ENCODE measurements at places on chromosomes 6 and 20. TPM values are rescaled to one million over a fixed set of nuclear protein-coding genes. Genes with fewer than 3 reads are reported as not detected.
A peak's percentile ranks its signal among the peaks of the same experiment; 100 is the strongest.

DNA sequence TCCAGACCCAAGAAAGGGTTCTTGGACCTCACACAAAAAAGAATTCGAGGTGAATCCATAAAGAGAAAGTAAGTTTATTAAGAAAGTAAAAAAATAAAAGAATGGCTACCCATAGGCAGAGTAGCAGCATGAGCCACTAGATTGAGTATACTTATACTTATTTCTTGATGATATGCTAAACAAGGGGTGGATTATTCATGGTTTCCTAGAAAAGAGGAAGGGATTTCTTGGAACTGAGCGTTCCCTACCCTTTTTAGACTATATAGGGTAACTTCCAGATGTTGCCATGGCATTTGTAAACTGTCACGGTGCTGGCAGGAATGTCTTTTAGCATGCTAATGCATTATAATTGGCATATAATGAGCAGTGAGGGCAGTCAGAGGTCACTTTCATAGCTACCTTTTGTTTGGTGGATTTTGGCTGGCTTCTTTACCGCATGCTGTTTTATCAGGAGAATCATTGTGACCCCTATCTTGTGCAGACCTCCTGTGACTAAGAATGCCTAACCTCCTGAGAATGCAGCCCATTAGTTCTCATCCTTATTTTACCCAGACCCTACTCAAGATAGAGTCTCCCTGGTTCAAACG lies 44.3 kb downstream of the TENT5A start:
- H3K4me1 ChIP-seq, result peaks cover 6% of the 10 kb centered on the region
- no peak overlapping the region for H3K27ac ChIP-seq
- H3K36me3 ChIP-seq, result no peaks in the 10 kb centered on the region
- H3K4me3 ChIP-seq, result no peak overlapping the region
- peak; percentile 69 for DNase-seq

DNA sequence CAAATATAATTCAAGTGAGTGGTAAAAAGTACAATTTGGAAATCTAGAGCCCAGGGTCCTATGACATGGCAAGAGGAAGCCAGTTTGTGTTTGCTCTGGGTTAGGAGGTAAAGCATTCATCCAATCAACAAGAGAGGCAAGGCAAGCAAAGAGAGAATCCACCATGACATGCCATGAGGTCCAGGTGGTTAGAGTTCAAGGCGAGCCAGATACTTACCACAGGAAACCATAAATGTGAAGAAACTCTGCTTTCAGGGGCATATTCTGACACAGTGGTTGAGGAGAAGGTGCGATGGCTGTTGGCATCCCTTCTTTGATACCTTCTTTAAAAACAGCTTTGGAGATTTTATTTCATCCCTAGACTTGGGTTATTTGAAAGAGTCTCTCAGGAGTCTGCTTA lies 193.8 kb upstream of the MAN1A1 start:
- H3K36me3 ChIP-seq, result no peaks in the 10 kb centered on the region
- H3K27me3 ChIP-seq, result no peaks in the 10 kb centered on the region
- H3K27ac ChIP-seq, result no peak overlapping the region
- H3K4me1 ChIP-seq, result peaks cover 16% of the 10 kb centered on the region
- H3K4me3 ChIP-seq, result no peak overlapping the region

GRCh38 chr6:10419749-10420545 lies 5.1 kb upstream of the TFAP2A start:
- peaks cover 11% of the 10 kb centered on the region for H3K4me1 ChIP-seq
- no peak for DNase-seq
- H3K27me3 ChIP-seq, result peaks cover 98% of the 10 kb centered on the region
- H3K27ac ChIP-seq, result no peak overlapping the region
- H3K4me3 ChIP-seq, result no peak overlapping the region
- no peaks in the 10 kb centered on the region for H3K36me3 ChIP-seq

DNA sequence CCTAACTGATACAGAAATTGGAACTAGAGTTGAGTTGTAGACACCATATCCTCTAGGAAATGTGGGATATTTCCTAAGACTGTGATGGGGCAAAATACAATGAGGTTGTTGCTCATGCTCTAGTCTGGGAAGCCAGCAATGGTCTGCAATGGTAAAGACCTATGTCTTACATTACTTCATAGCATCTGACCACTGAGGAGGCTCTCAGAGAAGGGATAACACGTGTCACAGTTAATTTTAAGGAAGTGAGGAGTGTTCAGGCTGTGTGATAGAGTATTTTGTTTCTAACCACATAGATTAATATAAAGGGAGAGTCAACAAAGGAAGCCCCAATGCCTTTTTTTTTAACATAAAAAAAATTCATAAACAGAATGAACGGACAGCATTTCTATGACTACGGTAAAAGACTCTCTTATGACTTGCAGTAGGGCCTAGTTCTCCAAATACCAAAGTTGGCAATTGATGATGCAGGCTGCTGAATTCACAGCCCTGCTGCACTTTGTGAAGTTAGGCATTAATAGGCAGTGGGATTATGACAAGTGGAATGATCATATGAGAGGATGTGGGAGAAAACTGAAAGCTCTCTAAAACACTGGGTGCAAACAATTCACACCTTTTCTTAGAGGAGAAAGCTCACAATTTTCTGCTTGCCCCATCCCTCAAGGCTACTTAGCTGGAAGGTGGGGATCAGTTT lies 13.7 kb downstream of the KCNS1 start:
- H3K4me1 ChIP-seq, result peaks cover 5% of the 10 kb centered on the region
- no peaks in the 10 kb centered on the region for H3K27me3 ChIP-seq
- no peak for DNase-seq
- no peak overlapping the region for H3K4me3 ChIP-seq
- no peaks in the 10 kb centered on the region for H3K36me3 ChIP-seq

GRCh38 chr6:41201764-41202173 lies 820 bp upstream of the TREML2 start:
- DNase-seq, result no peak
- no peaks in the 10 kb centered on the region for H3K4me1 ChIP-seq
- H3K36me3 ChIP-seq, result no peaks in the 10 kb centered on the region

- H3K4me1 ChIP-seq, result peaks cover 10% of the 10 kb centered on the region
- peak within 1 kb of the TSS; percentile 60 for H3K4me3 ChIP-seq
- H3K27ac ChIP-seq, result no peak within 1 kb of the TSS
- H3K36me3 ChIP-seq, result no peaks in the 10 kb centered on the region
Observed at GRCh38 chr6:46734867-46735719, at the start of gene PLA2G7. PLA2G7 (minus strand) TSS chr6:46735375; CDS start chr6:46722891, 12,484 bp downstream.

DNA sequence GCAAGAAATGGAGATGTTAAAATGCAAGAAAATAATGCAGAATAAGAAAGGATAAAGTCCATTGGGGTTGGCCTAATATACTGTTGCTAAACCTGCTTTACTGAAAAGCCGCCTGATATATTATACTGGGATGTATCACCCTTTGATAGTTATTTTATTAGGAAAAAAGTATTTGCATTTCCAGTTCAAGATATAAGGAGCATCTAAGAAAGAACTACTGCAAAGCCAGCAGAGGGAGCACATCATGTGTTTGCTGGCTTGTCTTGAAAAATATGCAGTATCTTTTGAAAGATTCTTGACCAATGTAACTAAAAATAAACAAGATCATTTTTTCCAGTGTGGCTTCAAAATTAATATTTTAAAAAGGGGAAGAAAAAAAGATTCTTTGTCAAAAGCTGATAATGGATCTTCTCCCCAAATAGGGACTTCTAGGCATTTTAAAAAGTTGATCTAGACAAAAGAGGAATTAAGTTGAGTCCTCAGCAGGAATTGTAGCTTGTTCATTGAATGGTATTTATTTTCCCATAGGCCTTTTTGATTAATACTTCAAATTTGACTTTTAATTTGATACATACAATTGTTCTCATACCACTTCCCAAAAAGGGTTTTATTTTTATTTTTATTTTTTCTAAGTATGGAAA lies 214.9 kb downstream of the ZFAND3 start:
- H3K36me3 ChIP-seq, result no peaks in the 10 kb centered on the region
- no peaks in the 10 kb centered on the region for H3K27me3 ChIP-seq
- DNase-seq, result peak; percentile 44
- H3K4me1 ChIP-seq, result no peaks in the 10 kb centered on the region
- H3K4me3 ChIP-seq, result no peak overlapping the region

DNA sequence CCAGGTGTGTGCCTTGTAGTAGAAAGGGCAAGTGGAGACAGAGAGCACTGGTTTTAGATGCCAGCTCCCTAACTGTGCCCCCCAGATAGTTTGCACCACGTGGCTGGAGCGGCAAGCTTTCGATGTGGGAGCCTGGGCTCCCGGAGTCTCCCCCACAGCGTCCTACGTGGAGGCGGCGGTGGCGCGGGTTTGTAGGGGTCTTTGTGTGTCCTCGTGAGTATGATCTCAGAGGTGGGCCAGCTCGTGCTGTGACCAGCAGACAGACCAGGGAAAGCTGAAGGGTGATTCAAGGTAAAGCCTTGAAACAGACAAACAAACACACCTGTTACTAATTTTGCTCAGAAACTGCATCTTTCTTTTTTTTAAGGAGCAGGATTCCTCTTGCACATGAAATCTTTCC lies 5.6 kb upstream of the KCNK16 start:
- H3K4me1 ChIP-seq, result no peaks in the 10 kb centered on the region
- H3K4me3 ChIP-seq, result no peak overlapping the region
- no peak overlapping the region for H3K27ac ChIP-seq
- peaks cover 4% of the 10 kb centered on the region for H3K27me3 ChIP-seq

GRCh38 chr6:139917951-139918630 lies 543.6 kb upstream of the CITED2 start:
- H3K27ac ChIP-seq, result no peak overlapping the region
- no peak for DNase-seq
- no peak overlapping the region for H3K4me3 ChIP-seq
- H3K36me3 ChIP-seq, result no peaks in the 10 kb centered on the region
- H3K4me1 ChIP-seq, result no peaks in the 10 kb centered on the region
- no peaks in the 10 kb centered on the region for H3K27me3 ChIP-seq

DNA sequence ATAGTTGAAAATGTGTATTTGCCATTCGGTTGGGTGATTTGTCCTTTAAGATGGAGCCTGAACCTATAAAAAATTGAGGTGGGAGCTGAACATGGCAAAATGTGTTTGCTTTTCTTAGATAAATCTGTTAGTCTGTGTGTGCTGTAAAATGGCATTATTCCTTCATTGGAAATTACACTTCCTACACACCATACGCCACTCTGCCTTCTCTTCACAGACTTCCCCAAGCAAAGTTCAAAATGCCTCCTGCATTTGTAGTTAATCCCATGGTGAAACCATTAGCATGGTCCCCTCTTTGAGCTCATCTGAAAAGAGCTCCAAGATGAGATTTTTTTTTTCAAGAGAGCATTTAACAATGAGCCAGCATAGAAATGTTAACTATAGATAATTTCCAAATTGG lies 567 bp downstream of the ADTRP start:
- no peak overlapping the region for H3K27ac ChIP-seq
- H3K4me3 ChIP-seq, result no peak overlapping the region
- no peaks in the 10 kb centered on the region for H3K36me3 ChIP-seq
- no peak for DNase-seq
- no peaks in the 10 kb centered on the region for H3K27me3 ChIP-seq

DNA sequence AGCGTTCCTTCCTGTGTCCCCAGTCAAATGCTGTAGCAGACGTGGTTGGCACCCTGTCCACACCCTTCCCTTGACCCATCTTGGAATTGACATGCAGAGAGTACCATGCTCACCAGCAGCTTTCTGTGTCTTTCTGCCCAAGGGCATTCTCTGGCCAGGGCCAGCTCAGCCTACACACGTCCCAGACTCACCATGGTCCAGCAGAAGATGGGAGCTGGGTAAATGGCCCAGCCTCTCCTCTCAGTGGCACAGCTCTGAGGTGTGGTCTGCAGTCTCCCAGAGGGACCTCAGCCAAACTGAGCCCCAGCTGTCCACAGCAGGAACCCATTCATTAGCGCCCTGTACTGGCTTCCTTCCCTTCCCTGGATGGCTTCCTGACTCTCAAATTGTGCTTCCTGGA lies 31.1 kb upstream of the BLCAP start:
- H3K4me1 ChIP-seq, result no peaks in the 10 kb centered on the region
- no peaks in the 10 kb centered on the region for H3K36me3 ChIP-seq
- peaks cover 16% of the 10 kb centered on the region for H3K27me3 ChIP-seq
- no peak overlapping the region for H3K4me3 ChIP-seq
- DNase-seq, result no peak

- H3K4me3 ChIP-seq, result no peak overlapping the region
- H3K36me3 ChIP-seq, result no peaks in the 10 kb centered on the region
- no peaks in the 10 kb centered on the region for H3K4me1 ChIP-seq
Observed at GRCh38 chr6:38799529-38800184, 84.5 kb downstream of the DNAH8 start.

GRCh38 chr6:36671687-36672375 lies 6.7 kb upstream of the CDKN1A start:
- no peaks in the 10 kb centered on the region for H3K36me3 ChIP-seq
- no peak overlapping the region for H3K27ac ChIP-seq
- no peak for DNase-seq
- no peak overlapping the region for H3K4me3 ChIP-seq
- H3K27me3 ChIP-seq, result no peaks in the 10 kb centered on the region

DNA sequence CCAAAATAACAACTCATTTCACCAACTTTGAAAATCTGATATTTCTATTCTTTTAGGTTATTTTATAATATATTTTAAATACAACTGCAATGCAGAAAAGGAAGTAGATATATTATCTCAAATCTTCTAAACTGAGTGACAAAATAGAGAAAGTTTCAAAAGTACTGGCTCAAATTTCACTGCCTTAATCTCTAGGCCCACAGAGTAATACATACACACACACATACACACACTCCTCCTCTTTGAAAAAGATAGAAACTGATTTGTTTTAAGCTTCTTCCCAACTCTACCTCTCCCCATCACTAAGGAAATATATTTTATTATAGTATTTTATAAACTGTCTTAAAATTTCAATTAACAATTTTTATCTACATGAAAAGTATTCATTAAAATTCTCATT lies 36.2 kb downstream of the ARHGAP18 start:
- no peak for DNase-seq
- peaks cover 42% of the 10 kb centered on the region for H3K4me1 ChIP-seq
- no peak overlapping the region for H3K4me3 ChIP-seq
- no peaks in the 10 kb centered on the region for H3K27me3 ChIP-seq
- no peaks in the 10 kb centered on the region for H3K36me3 ChIP-seq

DNA sequence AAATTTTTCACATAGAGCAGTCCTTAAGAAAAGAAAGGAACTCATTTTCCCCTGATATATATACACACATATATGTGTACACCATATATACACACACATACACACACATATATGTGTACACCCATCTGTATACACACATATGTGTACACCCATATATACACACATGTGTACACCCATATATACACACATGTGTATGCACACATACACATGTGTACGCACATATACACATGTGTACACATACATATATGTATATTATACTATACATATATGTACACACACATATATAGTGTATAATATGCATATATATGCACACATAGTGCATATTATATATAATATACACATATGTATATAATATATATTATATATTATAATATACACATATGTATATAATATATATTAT lies 9.1 kb downstream of the MAP3K4 start:
- H3K27ac ChIP-seq, result no peak overlapping the region
- peaks cover 9% of the 10 kb centered on the region for H3K4me1 ChIP-seq
- no peak for DNase-seq

Gene HLA-DQA1
- total RNA-seq, result not detected

Gene SNHG17
- total RNA-seq, result 39.3 TPM

Gene SGK2
- 0.64 TPM for total RNA-seq

Gene BPIFA1
- total RNA-seq, result not detected

Gene LY86
- not detected for total RNA-seq

Gene TPBG
- total RNA-seq, result 26.0 TPM

Gene CST2
- total RNA-seq, result 1.7 TPM

Gene HFE
- 5.7 TPM for total RNA-seq

Gene PPP1R3D
- total RNA-seq, result 5.2 TPM

Gene SOX18
- 0.60 TPM for total RNA-seq

Gene RGL2
- 38.9 TPM for total RNA-seq

Gene TNFAIP3
- 16.8 TPM for total RNA-seq

Gene ZBTB46
- total RNA-seq, result 13.9 TPM

Gene TSHZ2
- 0.72 TPM for total RNA-seq
